Urothelium cell line (cell line): ENCODE measurements at places on chromosomes 12 and 14.

DNA sequence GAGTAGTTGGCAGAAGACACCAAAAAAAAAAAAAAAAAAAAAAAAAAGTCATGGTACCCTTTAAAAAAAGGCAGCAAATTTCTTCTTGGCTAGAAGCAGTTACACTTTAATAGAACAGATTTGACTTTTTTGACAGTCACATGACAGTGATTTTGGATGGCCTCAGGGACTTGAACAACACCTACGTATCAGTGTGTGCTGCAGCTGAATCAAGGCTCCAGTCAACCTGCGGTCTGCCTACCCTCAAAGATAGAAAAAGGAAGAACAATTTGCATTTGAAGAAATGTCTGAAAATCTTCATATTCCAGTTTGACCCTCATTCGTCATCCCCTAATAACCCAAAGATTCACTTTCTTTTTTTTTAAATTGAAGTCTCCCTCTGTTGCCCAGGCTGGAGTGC is 53.9 kb downstream of the MDM2 start:
- DNase-seq = no peak

DNA sequence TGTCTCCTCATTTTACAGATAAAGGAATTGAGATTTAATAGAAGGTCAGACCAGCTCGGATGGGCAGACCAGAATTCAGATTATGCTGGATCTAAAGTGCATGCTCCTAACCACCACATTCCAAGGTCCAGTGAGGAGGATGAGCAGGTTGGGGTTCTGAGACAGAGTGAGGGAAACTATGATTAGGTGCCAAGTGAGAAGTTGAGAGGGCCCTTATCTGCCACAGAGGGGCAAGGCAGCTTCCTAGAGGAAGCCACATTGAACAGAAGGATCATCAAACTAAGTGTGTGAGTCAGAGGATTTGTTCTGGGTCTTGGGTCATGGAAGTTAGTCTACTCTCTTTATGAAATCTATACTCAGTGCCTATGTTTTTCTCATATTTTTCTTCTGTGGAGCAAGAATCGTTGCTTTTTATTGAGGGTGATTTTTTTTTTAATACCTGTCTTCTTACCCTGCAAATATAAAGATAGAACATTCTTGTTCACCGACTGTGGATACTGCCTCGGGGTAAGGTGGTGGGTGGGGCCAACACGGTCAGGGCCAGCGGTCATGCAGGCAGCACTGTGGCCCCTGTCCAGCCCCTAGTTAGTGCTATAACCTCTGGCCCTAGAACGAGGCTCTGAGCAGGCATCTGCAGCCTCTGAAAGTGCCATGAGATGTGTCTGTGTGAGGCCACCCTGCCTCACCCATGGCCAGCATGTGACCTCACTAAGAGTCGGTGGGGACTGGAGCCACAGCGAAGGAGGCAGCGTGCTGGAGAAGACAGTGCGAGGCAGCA is 55.6 kb upstream of the PTHLH start:
- DNase-seq = no peak

DNA sequence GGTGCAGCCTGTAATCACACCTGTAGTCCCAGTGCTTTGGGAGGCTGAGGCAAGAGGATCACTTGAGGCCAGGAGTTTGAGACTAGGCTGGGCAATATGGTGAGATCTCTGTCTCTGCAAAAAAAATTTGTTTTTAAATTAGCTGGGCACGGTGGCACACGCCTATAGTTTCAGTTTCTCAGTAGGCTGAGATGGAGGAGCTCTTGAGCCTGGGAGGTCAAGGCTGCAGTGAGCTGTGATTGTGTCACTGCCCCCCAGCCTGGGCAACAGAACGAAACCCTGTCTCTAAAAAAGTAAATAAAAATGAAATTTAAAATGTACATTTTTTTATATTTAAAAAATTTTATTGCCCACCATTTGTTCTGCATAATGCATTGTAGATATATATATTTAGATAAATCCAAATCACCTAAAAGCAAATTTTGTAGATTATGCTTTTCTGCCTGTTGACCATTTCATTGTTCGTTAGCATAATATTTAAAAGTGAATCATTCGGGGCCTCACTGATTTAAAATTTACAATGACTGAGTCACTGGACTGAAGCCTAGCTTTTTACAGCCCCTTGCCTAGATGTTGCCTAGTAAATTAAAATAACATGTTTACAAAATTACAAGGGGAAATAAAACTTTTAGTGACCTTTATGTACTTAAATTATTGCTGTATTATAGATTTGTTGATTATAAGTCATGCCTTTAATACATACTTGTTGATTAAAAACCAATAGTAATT is 87.9 kb downstream of the USP15 start:
- no peak for DNase-seq

DNA sequence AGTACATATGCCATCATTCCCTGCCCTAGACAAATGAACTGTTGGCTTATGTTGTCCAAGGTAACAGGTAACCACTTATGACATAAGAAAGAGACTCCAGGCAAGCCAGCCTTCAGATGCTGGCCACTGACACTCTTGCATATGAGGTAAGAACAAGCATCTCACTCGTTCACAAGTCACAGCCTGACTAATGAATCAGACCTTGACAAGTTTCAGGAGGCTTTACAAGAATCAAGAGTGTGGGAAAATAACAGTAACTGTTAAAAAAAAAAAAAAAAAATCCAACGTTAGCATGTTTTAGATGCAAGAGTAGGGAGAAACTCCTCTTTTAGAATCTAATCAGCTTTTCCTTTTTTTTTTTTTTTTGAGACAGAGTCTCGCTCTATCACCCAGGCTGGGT is 40.7 kb downstream of the ZFYVE1 start:
- no peak for DNase-seq

DNA sequence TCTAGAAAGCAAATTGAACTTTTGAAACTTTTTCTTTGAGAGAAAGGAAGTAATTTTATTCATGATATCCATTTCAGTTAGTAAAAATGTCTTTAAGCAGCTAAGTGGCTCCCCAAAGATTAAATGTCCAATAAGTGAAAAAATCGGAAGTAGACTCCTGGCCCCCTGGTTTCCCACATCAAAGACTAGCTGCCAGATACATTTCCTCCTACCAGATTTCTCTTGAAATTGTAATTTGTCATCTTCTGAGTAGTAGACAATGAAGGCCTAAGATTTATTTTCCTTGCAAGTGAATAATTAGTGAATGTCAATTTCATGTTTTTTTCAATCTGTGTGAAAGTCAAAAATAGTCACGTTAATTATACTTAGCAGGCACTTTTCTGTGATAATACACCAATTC is 321.9 kb downstream of the SYT1 start:
- no peak for DNase-seq

GRCh38 chr12:32987512-32987911 is 90.9 kb upstream of the PKP2 start:
- DNase-seq = no peak

DNA sequence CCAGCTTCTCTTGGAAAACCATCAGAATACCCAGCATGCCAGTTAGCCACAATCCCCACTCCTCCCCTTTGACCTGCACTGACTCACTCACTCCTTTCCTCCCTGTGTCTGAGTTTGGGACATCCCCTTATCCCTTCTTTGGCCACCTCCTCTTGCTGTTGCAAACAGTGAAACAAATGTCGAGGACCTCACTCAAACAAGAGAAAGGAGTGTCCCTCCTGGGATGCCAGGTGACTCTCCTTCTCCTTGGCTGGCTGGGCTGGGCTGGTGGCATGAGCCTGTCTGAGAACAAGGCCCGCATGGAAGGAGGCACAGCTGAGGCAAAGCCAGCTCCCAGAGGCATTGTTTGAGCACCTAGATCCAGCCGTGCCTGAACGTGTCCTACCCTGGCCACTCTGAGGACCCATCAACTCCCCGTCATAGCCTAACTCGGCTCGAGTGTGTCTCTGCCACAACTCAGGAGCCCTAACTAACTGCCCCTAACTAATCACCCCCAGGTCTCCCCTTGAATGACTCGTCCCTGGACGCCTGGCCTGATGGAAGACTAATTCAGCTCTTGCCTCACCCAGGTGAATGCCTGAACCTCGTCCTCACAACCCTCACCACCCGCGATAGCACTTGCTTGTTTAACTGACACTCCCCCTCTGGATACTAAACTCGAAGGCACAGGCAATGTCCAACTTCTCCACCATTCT is 43.0 kb downstream of the NCOR2 start:
- DNase-seq = peak; percentile 69

DNA sequence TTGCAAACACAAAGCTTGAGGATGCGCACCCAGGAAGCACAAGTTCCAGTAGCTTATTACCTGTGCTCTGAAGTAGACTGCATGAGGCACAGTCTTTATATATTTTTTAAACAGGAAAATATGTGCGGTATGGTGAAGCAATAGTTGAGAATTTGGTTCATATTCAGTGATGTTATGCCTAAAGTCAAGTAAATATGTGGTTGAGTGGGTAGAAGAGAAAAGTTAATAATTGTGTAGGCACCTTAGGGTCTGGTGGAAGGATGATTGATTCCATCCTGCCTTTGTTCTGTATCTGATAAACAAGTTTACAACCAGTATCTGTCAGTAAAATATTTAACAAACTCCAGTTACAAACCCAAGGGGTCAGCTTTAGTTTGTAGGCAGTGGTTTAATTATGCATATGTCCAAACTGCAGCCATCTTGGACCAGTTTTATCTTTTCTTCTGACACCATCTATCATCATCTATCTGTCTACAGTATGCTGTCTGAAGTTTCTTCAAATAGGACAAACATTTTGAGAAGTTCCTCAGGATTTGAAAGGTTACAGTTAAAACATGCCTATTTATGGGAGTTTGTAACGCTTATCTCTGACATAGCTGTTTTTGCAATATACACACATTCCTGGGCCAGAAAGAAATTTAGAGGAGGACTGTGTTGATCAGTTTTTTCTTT is 10.8 kb downstream of the SINHCAF start:
- no peak for DNase-seq

DNA sequence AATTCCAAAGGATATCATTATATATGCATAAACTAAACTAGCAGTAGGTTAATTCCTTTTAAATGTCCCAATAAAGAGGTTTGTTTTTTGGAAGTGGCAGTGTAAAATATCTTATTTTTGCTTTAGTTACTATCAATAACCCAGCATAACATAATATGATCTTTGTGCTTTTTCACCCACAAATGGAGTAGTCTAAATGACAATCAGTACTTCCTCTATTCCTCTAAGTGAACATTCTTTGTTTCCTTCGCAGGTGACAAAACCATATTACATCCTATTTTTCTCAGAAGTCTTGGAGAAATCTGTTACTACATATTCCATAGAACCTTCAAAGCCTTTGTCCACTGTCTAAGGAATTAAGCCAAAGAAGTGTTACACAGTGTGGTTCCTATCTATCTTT is 62.5 kb downstream of the MED13L start:
- DNase-seq = no peak

DNA sequence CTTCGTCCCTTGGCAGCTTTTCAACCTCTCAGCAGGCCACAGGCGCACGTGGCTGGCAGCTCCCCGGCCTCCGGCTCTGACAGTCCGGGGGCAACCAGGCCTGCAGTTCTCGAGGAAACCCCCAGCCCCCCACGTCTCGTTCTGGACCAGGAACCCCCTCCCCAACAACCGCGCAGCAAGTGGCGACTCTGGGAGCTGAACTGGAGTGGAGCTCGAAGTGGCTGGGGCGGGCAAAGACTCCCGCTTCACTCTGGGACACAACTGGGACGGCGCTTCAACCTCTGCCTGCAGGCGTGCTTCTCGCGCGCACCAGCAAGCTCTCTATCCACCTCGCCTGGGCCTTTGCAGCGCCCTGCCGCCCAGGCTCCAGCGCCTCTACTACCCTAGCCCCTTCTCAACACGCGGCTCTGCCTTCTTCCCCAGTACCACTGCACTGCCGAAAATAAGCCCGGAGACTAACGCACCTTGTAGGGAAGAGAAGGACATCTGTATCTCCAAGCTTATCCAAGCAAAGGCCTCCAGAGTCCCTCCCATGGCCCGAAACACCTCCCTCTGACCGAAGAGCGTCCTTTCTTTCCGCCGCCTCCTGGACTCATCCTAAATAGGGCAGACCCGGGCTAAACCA is 2.4 kb upstream of the NKX2-1 start:
- no peak for DNase-seq

- DNase-seq = no peak
Measured at GRCh38 chr12:60071759-60072191, 475.9 kb downstream of the SLC16A7 start.

GRCh38 chr12:105706321-105706972 is 376.0 kb downstream of the C12orf75 start:
- DNase-seq = peak; percentile 32

DNA sequence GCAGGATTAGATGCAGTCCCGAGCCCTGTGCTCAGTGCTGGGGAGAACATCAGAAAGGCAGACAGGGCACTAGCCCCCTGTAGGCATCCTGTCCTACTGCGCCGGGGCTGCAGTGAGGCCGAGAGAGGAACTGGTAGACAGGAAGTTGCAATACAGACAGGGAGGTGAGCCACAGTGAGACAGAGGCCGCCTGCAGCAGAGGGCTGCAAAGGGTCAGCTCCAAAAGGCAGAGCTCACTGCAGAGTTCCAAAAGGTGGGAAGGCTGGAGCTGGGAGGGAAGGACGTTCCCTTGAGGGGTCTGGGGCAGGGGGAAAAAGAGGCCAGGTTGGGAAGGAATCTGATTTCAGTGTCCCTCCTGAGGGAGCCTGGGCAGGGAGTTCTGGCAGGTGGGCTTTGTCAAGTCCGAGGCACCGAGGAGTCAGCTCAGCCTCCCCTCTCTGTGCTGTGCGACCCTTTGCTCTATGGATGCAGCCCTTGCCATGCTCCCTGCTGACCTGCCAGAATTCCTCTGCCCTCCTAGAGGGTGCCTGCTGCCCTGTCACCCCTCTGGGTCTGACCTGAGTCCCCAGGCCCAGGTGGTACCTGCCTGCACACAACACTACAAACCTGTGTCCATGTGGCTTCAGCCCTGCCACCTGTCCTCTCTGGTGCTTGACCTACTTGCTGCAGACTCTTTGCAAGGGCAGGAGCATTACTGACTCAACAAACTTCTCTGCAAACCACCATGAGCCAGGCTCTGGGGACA is 63.5 kb downstream of the PRMT8 start:
- DNase-seq = peak; percentile 29

DNA sequence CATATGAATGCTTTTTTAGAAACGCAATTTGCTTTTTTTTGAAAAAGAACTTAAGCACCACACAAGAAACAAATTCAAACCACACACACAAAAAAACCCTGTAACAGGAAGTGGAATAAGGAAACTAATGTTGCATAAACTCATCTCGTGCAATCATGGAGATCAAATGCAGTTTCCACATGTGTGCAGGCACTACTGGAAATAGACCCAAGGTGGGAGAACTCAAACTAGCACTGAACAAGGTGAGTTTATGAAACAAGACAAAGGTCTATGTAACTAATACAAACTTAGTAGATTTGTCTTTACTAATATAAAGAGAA is 17.5 kb downstream of the NIN start:
- no peak for DNase-seq

DNA sequence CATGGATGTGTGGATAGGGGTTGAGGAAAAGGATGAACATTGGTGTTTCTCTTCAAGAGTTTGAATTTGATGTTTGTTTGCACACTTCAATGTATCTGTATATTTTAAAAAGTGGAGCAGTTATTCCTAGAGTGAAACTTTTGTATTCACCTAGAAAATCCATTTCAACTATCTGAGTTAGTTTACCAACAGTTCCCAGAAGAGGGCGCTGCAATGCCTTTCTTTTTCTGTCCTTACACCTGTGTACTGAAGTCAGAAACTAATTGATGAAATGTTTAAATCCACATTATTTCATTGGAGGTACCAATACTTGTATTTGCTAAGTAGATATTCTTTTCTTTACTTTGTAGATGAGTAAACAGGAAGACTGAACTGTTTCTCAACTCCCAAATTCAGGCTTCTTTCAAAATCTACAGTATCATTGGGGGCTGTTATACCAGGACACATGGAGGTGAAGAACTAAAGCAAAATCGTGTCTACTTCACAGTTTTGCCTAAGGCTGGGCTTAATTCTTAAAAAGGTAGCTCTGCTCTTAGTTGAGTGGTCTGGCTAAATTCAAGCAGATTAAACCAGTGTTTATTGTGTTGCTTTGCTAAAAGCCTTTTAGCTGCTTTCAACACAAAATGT is 26.6 kb upstream of the KLRB1 start:
- no peak for DNase-seq
